ENCODE measurements at places on chromosomes 5 and 9. TPM values are rescaled to one million over a fixed set of nuclear protein-coding genes. Genes with fewer than 3 reads are reported as not detected.

DNA sequence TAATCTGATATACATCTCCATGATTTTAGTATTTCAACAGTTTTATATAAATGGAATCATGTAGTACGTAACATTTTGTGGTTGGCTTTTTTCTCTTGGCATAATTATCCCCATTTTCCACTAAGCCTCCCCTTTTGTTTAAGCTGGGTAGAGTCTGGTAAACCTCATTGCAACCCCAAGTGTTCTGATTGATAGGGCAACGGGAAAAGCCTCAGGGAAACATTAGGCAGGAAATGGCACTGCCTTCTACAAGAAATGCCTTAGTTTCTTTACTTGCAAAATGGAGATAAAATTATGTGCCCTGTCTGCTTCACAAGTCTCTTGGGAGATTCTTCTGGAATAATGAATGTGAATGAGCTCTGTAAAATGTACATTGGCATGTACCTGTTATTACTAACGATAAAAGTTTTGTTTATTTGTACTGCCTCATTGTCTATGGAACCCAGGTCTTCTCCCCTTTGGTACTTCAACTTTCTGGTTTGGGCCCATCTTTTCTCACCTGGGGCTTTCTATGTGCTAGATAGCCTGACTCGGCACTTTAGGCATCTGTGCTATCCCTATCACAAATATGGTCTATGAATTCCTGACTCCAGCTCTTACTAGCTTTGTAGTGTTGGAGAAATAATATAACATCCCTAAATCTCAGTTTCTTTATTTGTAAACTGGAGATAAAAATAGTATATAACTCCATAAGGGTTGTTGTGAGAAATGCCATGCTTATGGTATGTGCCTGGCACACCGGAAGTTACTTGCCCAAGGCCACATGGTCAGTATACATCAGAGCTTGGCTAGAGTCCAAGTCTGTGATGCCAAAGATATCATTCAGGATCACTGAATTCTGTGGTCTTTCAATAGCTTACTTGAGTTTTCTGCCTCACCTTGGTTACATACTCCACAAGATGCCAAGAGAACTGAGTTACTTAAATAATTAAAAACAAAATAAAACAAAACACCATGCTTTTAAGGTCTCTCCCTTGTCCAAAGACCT is 48.2 kb upstream of the ZNF169 start:
- no peak for DNase-seq
- H3K27ac ChIP-seq: no peak overlapping the region
- H3K36me3 ChIP-seq: no peaks in the 10 kb centered on the region
- H3K4me1 ChIP-seq: peaks cover 3% of the 10 kb centered on the region

DNA sequence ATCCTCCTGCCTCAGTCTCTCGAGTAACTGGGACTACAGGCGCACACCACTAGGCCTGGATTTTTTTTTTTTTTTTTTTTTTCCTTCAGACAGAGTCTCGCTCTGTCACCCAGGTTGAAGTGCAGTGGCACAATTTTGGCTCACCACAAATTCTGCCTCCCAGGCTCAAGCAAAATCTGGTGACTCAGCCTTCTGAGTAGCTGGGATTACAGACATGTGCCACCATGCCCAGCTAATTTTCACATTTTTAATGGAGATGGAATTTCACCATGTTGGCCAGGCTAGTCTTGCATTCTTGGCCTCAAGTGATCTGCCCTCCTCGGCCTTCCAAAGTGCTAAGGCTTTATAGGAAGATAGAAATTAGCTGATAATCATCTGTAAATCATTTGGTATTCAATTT is 43.9 kb downstream of the NSA2 start:
- H3K36me3 ChIP-seq: no peaks in the 10 kb centered on the region
- H3K27ac ChIP-seq: no peak overlapping the region
- no peak for DNase-seq
- no peaks in the 10 kb centered on the region for H3K27me3 ChIP-seq
- H3K4me1 ChIP-seq: no peaks in the 10 kb centered on the region

- no peak overlapping the region for H3K27ac ChIP-seq
- no peaks in the 10 kb centered on the region for H3K4me1 ChIP-seq
- DNase-seq: no peak
- H3K4me3 ChIP-seq: no peak overlapping the region
- no peaks in the 10 kb centered on the region for H3K27me3 ChIP-seq
Observed at GRCh38 chr5:61023131-61023530, 78.1 kb downstream of the NDUFAF2 start.

DNA sequence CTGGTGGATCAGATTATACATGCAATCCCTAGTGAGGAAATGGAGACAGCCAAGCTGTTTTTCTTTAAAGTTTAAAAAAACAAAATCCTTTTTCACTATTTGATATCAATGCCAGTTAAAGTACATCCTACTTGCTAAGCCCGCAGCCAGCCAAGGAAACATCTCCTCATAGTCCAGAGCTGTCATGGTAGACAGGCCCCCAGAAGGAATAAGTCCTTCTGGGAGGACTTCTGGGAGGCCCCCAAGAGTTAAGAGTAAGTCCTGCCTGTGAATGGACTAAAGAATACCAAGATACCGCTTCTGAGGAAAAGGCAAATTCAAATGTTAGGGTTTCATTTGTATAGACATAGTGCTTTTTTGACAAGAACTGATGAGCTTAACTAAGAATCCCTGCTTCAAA is 38.3 kb downstream of the MOCS2 start:
- peak overlapping the region; percentile 45 for H3K27ac ChIP-seq
- DNase-seq: no peak
- no peak overlapping the region for H3K4me3 ChIP-seq
- no peaks in the 10 kb centered on the region for H3K27me3 ChIP-seq
- H3K36me3 ChIP-seq: peaks cover 7% of the 10 kb centered on the region
- peaks cover 6% of the 10 kb centered on the region for H3K4me1 ChIP-seq

DNA sequence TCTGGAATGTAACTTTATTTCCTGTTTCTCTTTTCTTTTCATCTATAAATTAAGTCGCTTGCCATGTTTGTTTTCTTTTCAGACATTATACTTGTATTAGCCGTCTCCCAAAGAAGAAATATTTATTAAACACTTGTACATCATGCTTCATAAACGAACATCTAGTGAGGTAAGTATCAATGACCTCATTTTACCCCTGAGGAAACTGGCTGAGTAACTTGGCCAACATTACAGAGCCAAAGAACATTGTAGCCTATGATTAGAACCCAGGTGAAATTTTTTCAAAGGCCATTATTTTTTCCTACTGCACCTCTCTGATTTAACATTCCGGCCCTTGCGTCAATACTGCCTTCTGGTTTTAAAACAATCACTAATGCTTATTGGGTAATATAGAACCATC is 4.2 kb downstream of the FREM1 start:
- DNase-seq: no peak
- H3K27ac ChIP-seq: peak overlapping the region; percentile 57
- H3K4me3 ChIP-seq: no peak overlapping the region
- H3K36me3 ChIP-seq: no peaks in the 10 kb centered on the region
- no peaks in the 10 kb centered on the region for H3K27me3 ChIP-seq

The PCDHAC2 gene
- total RNA-seq: 4.2 TPM

DNA sequence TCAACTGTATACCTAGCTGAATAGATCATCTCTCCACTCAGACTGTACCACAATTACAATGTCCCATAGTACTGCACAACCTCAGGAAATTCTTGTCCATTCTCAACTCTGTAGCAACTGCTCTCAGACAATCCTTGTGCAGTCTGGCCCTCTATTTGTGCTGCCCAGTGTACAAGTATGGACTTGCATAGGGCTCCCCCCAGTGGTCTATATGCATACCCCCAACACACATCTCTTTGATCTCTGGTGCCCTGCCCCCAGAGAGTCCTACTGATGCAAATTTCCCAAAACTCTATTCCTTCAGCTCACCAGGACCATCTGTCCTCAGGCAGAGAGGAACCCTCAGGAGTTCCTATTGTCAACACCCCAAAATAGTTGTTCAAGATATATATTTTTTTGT is 205.3 kb downstream of the SLCO4C1 start:
- H3K36me3 ChIP-seq: no peaks in the 10 kb centered on the region
- no peak for DNase-seq
- no peak overlapping the region for H3K4me3 ChIP-seq
- no peaks in the 10 kb centered on the region for H3K4me1 ChIP-seq
- no peaks in the 10 kb centered on the region for H3K27me3 ChIP-seq

- H3K4me3 ChIP-seq: no peak overlapping the region
- H3K27ac ChIP-seq: no peak overlapping the region
- no peaks in the 10 kb centered on the region for H3K36me3 ChIP-seq
- DNase-seq: no peak
Observed at GRCh38 chr9:3857673-3858072, 331.9 kb upstream of the RFX3 start.

The SEC61B gene
- total RNA-seq: 99.0 TPM

GRCh38 chr5:92309336-92309991 is 926.3 kb upstream of the ARRDC3 start:
- H3K4me1 ChIP-seq: no peaks in the 10 kb centered on the region
- no peak for DNase-seq
- H3K36me3 ChIP-seq: no peaks in the 10 kb centered on the region
- no peak overlapping the region for H3K4me3 ChIP-seq

GRCh38 chr5:131263648-131264450 is at the start of gene CDC42SE2:
CDC42SE2 (plus strand) TSS chr5:131264053; CDS start chr5:131359494, 95,441 bp downstream.
- H3K4me3 ChIP-seq: peak within 1 kb of the TSS; percentile 100
- H3K36me3 ChIP-seq: no peaks in the 10 kb centered on the region
- H3K4me1 ChIP-seq: peaks cover 8% of the 10 kb centered on the region
- no peaks in the 10 kb centered on the region for H3K27me3 ChIP-seq
- peak within 1 kb of the TSS; percentile 95 for H3K27ac ChIP-seq
- peak; percentile 70 for DNase-seq

DNA sequence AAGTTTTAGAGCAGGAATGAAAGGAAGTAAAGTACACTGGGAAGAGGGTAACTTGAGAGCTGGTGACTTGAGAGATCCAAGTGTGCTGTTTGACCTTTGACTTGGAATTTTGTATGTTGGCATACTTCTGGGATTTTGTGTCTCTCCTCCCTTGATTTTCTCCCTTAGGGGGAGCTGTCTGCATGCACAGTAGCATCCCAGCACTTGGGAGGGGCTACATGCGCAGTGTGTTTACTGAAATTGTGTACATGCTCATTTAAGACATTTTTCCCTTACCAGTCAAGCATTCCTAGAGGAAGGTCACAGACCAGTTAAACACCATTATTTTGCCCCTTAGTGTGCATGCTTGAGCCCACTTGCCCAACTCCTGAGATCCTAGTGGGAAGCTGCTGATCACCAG is 120.1 kb downstream of the ZNF622 start:
- H3K27me3 ChIP-seq: no peaks in the 10 kb centered on the region
- no peak overlapping the region for H3K4me3 ChIP-seq
- H3K27ac ChIP-seq: no peak overlapping the region

DNA sequence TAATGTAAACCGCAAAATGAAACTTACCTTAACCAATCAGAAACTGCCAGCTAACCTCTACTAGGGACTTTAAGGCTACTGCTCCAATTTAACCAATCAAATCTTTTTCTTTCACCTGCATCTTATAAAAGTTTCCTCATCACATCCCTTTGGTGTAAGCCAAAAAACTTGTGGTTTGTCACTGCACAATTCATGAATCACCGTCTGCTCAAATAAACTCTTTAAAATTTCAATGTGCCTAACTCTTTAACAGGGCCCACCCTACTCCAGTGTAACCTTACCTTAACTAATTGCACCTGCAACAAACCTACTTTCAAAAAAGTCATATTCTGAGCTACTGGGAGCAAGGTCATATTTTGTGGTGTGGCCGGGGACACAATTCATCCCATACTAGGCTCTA is 172.2 kb upstream of the GRAMD2B start:
- no peak for DNase-seq
- no peaks in the 10 kb centered on the region for H3K4me1 ChIP-seq
- H3K36me3 ChIP-seq: no peaks in the 10 kb centered on the region
- H3K4me3 ChIP-seq: no peak overlapping the region

The GPR150 gene
- 3.0 TPM for total RNA-seq

The PARP8 gene
- total RNA-seq: 10.4 TPM

DNA sequence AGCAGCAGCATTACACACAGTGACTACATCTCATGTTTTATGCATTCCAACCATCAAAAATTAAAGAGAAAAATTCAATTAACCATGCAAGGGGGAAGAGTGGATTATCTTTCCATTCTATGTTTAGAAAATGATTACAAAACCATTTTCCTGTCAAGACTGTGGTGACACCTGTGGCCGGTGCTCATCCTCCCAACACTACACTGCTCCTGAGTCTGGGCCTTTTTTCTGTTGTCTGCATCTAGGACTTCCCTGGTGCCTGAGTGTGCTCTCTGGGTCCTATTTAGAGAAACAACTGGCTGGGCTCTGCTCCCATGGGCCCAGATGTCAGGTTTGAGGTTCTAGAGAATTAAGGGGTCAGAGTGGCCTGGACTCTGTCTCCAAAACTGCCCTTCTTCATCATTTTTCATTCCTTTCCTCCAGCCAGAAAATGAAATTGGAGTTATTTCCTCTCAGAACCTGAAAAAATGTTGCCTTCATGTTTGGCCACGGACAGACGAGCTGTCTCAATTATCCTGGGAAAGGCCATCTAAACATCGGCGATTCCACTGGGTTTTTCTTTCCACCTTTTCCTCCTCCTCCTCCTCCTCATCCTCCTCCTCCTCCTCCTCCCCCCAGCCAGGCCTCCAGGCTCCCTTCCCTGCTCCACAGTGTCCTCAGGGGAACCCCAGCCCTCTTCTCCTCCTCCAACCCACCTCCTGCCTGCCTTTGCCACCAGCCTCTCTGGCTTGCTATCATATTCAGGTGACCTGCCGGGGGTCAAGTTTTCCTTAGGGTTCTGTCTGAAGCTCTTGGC is 11.4 kb upstream of the ARSI start:
- DNase-seq: no peak
- no peaks in the 10 kb centered on the region for H3K27me3 ChIP-seq
- H3K4me1 ChIP-seq: no peaks in the 10 kb centered on the region
- H3K36me3 ChIP-seq: no peaks in the 10 kb centered on the region

- H3K4me1 ChIP-seq: no peaks in the 10 kb centered on the region
- no peak overlapping the region for H3K27ac ChIP-seq
- no peak overlapping the region for H3K4me3 ChIP-seq
- no peaks in the 10 kb centered on the region for H3K27me3 ChIP-seq
Observed at GRCh38 chr9:111806259-111806658, 11.5 kb upstream of the SHOC1 start.

The CYFIP2 gene
- 15.7 TPM for total RNA-seq

The FGD3 gene
- total RNA-seq: 6.7 TPM

- H3K4me1 ChIP-seq: peaks cover 36% of the 10 kb centered on the region
- peak overlapping the region; percentile 83 for H3K27ac ChIP-seq
Observed at GRCh38 chr5:141529002-141529401, 40.1 kb downstream of the PCDHGC5 start.

GRCh38 chr5:96595300-96596090 is 66.7 kb upstream of the CAST start:
- no peak for DNase-seq
- no peak overlapping the region for H3K4me3 ChIP-seq
- H3K36me3 ChIP-seq: no peaks in the 10 kb centered on the region

- H3K27ac ChIP-seq: no peak overlapping the region
- no peaks in the 10 kb centered on the region for H3K36me3 ChIP-seq
- DNase-seq: no peak
- H3K27me3 ChIP-seq: no peaks in the 10 kb centered on the region
- H3K4me1 ChIP-seq: no peaks in the 10 kb centered on the region
Observed at GRCh38 chr5:38734353-38734752, 111.5 kb upstream of the OSMR start.

The PRDM9 gene
- total RNA-seq: not detected

- no peak overlapping the region for H3K4me3 ChIP-seq
- H3K4me1 ChIP-seq: no peaks in the 10 kb centered on the region
- H3K27ac ChIP-seq: no peak overlapping the region
- peak; percentile 76 for DNase-seq
Observed at GRCh38 chr5:113489299-113489698, 1.0 kb upstream of the MCC start.

GRCh38 chr5:75611311-75612225 is at the start of gene ANKDD1B:
ANKDD1B (plus strand) TSS chr5:75611453; CDS start chr5:75611635, 182 bp downstream.
- H3K27me3 ChIP-seq: no peaks in the 10 kb centered on the region
- no peaks in the 10 kb centered on the region for H3K36me3 ChIP-seq
- H3K27ac ChIP-seq: peak within 1 kb of the TSS; percentile 79

GRCh38 chr9:16202221-16202620 is 649.4 kb downstream of the CCDC171 start:
- H3K36me3 ChIP-seq: no peaks in the 10 kb centered on the region
- peaks cover 3% of the 10 kb centered on the region for H3K4me1 ChIP-seq
- no peak overlapping the region for H3K27ac ChIP-seq
- no peaks in the 10 kb centered on the region for H3K27me3 ChIP-seq
- DNase-seq: no peak

Data from tibial nerve (tissue), 4 donors.